ENCODE measurements at places on chromosomes 6 and 20.

GRCh38 chr20:3738111-3739053, 5.9 kb downstream of the HSPA12B start:
- no peak for DNase-seq

- no peak for DNase-seq
Measured at GRCh38 chr6:23526526-23526925, 599.5 kb upstream of the NRSN1 start.

- peak; percentile 84 for DNase-seq
Measured at GRCh38 chr20:5056801-5057599, 55.7 kb upstream of the SLC23A2 start.

- DNase-seq = no peak
Measured at GRCh38 chr6:131173680-131174079, 38.4 kb downstream of the AKAP7 start.

DNA sequence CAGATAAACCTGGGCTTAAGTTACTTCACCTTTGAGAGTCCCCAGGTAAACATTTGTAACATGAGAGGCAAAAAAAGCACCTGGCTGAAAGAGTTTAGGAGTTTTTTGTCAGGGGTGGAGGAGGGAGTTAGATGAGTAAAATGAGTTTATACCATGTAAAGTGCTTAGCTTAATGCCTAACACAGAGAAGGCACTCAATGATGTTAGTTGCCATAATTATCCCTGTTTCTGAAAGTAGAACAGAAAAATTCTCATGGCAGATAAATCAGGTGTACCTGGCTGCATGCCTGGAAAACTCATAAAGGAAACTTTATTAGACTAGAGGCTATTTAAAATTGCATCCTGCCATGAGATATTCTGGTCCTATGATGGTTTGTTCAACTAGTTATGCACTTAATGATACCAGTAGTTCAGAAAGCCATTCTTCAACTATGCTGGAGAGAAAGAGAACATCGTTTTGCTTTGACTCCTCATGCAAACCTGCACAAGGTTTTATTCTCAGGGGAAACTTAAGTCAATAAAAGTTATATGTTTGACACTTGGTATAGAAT, 40.4 kb downstream of the FBXO5 start:
- no peak for DNase-seq
